ENCODE measurements at places on chromosomes 7 and 10.

DNA sequence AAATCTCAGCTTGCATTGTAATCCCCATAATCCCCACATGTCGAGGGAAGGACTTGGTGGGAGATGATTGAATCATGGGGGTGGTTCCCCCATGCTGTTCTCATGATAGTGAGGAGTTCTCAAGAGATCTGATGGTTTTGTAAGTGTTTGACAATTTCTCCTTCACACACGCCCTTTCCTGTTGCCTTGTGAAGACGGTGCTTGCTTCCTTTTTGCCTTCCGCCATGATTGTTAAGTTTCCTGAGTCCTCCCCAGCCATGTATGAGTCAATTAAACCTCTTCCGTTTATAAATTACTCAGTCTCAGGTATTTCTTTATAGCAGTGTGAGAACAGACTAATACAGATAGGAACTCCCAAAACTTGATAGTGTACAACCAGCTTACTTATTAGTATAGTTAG lies 98.6 kb downstream of the CREM start:
- DNase-seq = no peak

DNA sequence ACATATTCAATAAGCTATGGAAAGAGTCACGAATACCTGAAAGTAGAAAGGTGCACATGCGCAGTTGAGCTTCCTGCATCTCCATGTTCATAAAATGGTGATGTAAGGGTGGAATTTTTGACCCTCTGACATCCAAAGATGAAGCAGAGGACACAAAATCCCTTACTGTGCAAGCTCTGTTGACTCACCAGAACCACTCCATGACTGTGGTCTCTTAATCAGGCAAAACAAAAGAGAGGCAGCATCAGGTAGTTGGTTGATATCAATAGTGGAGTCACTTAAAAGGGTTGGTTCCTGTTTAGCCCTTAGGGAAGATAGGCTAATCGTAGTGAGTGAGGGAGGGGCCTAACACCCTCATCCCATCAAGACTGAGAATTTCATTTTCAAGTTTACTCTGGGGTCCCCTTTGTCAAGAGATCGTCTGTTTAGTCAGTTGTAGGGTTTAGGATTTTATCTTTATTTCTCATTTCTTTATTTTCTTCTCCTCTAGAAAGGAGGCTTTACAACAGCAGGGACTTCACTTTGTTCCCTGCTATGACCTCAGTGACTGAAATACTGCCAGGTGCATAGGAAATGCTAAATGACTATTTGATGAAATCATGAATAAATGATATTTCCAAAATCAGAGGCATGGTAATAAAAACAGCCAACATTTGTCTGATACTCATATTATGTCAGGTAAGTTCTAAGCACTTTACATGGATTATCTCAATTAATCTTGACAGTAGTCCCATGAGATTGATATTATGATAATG lies 98.1 kb downstream of the CD36 start:
- DNase-seq = no peak

- no peak for DNase-seq
Measured at GRCh38 chr10:55098452-55098851, 297.4 kb upstream of the PCDH15 start.

DNA sequence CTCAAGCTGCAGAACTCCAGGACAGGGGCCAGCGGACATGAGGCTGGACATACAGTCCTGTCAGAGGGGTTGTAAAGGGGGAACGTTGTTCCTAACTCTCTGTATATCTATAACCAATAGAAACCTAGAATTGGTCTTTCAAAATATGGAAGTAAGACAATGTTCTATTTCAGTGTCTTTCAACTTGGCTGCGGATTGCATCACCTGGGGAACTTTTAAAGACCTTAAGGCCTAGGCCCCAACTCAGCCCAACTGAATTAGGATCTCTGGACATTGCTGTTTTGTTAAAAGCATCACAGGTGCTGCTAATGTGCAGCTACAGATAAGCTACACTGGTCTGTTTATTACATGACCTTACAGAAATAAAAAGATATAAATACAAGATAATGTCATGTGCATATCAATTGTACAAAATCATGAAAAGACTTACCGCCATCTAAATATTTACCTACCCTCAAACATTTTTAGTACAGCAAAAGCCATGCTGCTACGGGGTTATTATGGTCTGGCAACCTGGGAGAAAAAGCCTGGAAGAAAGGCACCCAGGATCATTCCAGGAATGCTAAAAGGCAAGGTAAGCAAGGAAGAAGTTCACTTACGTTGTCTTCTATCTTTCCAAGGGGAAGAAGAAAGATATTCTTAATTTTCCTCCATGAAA lies 169.1 kb downstream of the RAPGEF5 start:
- no peak for DNase-seq

- DNase-seq = no peak
Measured at GRCh38 chr10:75766106-75766505, 334.7 kb downstream of the LRMDA start.

- DNase-seq = peak; percentile 79
Measured at GRCh38 chr7:38660427-38661099, 29.4 kb upstream of the AMPH start.

- no peak for DNase-seq
Measured at GRCh38 chr7:155947051-155947450, 134.8 kb upstream of the SHH start.

- DNase-seq = no peak
Measured at GRCh38 chr10:66252986-66253385, 672.9 kb upstream of the LRRTM3 start.

DNA sequence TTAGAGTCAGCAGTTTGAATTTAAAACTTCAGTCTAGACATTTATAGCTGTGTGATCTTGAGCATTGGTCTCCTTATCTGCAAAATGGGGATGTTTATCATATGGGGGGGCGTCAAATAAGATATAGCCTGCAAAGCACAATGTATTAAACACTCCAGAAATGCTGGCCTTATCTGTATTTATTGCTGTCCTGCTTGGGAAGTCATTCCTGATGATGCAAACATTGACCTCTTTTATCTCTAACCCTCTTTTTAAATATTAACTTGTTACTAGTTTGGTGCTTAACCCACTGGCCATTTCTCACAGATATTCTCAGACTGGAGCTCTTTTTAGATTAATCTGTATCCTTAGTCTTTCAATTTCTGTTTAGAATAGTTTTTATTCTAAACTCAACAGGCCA lies 13.2 kb downstream of the MRPS33 start:
- DNase-seq = no peak

- DNase-seq = no peak
Measured at GRCh38 chr7:43565786-43566185, 17.1 kb upstream of the STK17A start.

DNA sequence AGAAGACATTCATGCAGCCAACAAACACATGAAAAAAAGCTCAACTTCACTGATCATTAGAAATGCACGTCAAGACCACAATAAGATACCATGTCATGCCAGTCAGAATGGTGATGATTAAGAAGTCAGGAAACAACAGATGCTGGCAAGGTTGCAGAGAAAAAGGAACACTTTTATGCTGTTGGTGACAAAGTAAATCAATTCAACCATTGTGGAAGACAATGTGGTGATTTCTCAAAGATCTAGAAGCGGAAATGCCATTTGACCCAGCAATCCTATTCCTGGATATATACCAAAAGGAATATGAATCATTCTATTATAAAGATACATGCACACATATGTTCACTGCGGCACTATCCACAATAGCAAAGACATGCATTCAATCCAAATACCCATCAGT lies 77.6 kb downstream of the C10orf90 start:
- DNase-seq = no peak

- DNase-seq = no peak
Measured at GRCh38 chr10:28666751-28667467, 10.4 kb upstream of the BAMBI start.
